ENCODE measurements at places on chromosomes 2 and 18.

DNA sequence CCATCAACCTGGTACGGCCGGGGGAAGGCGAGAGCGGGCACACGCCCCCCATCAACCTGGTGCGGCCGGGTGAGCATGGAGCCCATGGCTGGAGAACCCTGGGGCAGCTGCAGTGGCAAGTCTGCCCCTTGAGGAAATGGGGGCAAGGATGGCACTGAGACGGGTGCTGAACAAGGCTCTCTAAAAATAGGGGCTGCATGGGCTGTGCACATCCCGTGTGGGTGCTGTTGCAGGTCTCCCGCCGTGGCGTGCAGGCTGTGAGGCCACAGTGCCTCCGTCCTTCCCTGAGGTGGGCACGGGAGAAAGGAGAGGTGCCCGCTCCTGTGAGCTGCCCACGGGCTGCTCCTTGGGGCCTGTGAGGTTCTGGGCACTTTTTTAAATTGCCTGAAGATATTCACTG is 99.2 kb downstream of the NFATC1 start:
- DNase-seq, result peak; percentile 61
- H3K36me3 ChIP-seq, result peaks cover 18% of the 10 kb centered on the region
- peaks cover 8% of the 10 kb centered on the region for H3K4me1 ChIP-seq
- no peak overlapping the region for H3K4me3 ChIP-seq

- DNase-seq, result no peak
- peaks cover 4% of the 10 kb centered on the region for H3K27me3 ChIP-seq
- no peak overlapping the region for H3K4me3 ChIP-seq
- H3K36me3 ChIP-seq, result no peaks in the 10 kb centered on the region
Measured at GRCh38 chr2:7508296-7508943, 591.2 kb downstream of the RNF144A start.

GRCh38 chr2:34825686-34826085 is 1226.6 kb upstream of the FAM98A start:
- H3K36me3 ChIP-seq, result no peaks in the 10 kb centered on the region
- no peak overlapping the region for H3K4me3 ChIP-seq
- no peaks in the 10 kb centered on the region for H3K4me1 ChIP-seq

DNA sequence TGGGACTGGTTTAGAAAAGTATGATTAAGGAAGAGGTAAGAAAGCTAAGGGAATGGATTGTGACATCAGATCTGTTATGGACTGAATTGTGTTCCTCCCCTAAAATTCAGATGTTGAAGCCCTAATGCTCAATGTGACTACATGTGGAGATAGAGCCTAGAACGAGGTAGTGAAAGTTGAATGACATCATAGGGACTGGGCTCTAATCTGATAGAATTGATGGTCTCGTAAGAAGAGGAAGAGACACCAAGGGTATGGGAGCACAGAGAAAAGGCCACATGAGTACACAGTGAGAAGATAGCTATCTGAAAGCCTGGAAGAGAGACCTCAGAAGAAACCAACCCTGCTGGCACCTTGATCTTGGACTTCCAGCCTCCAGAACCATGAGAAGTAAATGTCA is 178.3 kb downstream of the TRIB2 start:
- DNase-seq, result no peak
- H3K4me3 ChIP-seq, result no peak overlapping the region
- peaks cover 4% of the 10 kb centered on the region for H3K4me1 ChIP-seq
- no peak overlapping the region for H3K27ac ChIP-seq
- H3K36me3 ChIP-seq, result no peaks in the 10 kb centered on the region
- no peaks in the 10 kb centered on the region for H3K27me3 ChIP-seq

DNA sequence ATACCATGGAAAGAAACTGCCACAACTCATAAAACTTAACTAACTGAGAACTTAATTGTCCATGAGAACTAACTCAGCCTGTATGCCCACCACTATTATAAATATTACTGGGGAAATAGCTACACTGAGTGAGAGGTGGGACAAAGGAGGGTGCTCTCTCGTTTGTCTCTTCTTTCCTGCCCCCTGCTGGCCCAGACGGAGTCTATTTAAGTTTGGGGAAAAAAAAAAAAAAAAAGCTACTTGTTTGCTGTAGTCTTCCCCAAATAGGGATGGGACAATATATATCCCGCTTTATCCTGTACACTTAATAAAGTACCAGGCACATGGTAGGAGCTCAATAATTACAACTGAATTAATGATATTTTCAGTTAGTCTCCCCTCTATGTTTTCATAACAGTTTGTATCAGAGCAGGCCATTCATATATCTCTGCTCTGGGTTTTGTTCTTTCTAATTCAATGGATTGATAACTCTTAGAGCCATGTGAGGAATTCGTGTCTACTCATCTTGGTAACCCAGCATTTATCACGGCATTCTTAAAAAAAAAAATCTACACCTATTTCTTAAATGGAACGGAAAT is 647.6 kb upstream of the PKDCC start:
- H3K27me3 ChIP-seq, result no peaks in the 10 kb centered on the region
- no peaks in the 10 kb centered on the region for H3K4me1 ChIP-seq
- H3K4me3 ChIP-seq, result no peak overlapping the region
- H3K36me3 ChIP-seq, result no peaks in the 10 kb centered on the region
- no peak for DNase-seq
- no peak overlapping the region for H3K27ac ChIP-seq

- H3K4me3 ChIP-seq, result peak overlapping the region; percentile 78
- peak overlapping the region; percentile 99 for H3K27ac ChIP-seq
- no peaks in the 10 kb centered on the region for H3K27me3 ChIP-seq
- no peak for DNase-seq
- H3K4me1 ChIP-seq, result peaks cover 77% of the 10 kb centered on the region
Measured at GRCh38 chr2:238286987-238287736, 1.2 kb downstream of the PER2 start.

DNA sequence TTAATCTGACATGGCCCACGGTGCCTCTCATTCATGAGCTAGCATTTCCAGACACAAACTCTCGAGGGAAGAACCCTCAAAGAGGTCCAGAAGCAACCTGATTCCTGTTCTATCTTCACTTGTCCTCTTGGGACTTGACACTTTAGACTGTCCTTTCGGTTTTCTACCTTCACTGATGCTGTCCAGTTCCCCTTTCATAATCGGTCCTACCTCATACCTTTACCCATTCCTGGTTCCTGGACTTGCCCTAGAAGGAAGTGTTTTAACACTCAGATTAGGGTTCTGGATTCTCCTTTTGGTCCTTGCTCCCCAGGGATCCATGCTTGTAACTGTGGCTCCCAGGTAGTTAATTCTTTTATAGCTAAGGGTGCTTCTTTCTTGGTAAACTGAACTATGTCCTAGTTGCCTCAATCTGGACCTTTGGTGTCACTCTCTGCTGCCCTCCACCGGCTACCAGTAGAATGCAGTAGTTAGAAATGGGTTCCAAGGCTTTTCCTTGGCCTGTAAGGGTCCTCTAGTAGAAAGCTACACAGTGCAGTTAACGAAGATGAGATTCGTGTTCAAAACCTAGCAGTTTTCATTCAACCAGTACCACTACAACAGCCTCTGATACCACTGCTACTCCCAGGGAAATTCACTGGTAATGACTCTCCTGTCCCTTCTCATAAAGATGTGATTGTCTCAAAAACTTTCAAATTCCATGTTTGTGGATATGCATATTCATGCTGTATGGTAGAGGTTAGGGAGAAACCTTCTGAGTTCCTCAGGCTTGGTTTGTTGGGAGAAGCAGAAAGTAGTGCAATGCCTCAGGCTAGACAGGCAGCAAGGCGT is 178.1 kb upstream of the CYP26B1 start:
- H3K4me1 ChIP-seq, result no peaks in the 10 kb centered on the region
- no peaks in the 10 kb centered on the region for H3K36me3 ChIP-seq
- no peaks in the 10 kb centered on the region for H3K27me3 ChIP-seq
- no peak overlapping the region for H3K4me3 ChIP-seq
- no peak overlapping the region for H3K27ac ChIP-seq

GRCh38 chr2:104321116-104321795 is 532.7 kb upstream of the POU3F3 start:
- no peak overlapping the region for H3K4me3 ChIP-seq
- peak overlapping the region; percentile 27 for H3K27ac ChIP-seq
- no peaks in the 10 kb centered on the region for H3K4me1 ChIP-seq
- no peaks in the 10 kb centered on the region for H3K36me3 ChIP-seq
- H3K27me3 ChIP-seq, result no peaks in the 10 kb centered on the region

- H3K27me3 ChIP-seq, result no peaks in the 10 kb centered on the region
- no peaks in the 10 kb centered on the region for H3K36me3 ChIP-seq
- no peak for DNase-seq
- no peak overlapping the region for H3K4me3 ChIP-seq
- no peak overlapping the region for H3K27ac ChIP-seq
Measured at GRCh38 chr2:67773851-67774250, 289.0 kb downstream of the C1D start.

All from suprapubic skin (tissue), 4 donors.